ENCODE measurements at places on chromosomes 7 and 10.

DNA sequence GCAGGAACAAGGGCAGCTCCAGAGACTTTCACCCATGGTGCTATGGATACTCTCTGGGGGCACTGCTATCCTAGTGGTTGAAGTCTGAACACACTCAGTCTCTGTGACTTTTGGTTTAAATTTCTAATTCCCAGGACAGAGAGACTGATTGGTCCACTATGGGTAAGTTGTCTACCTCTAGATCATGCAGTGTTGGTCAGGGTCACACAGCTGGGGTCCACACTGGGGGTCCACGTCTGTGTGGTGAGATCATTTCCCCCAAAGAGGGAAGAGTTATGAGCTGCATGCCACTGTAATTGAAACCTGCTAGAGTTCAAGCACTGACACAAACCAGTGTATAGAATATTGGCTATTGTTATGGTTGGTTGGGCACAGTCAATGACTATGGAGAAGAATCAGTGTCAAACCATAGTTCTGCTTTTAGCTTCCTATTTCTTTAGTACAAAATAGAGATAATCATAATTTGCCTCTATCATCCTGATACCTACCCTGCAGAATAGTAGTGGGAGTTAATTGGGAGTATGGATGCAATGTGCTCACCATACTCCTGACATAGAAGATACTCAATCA lies 101.6 kb downstream of the PRTFDC1 start:
- DNase-seq, result no peak

DNA sequence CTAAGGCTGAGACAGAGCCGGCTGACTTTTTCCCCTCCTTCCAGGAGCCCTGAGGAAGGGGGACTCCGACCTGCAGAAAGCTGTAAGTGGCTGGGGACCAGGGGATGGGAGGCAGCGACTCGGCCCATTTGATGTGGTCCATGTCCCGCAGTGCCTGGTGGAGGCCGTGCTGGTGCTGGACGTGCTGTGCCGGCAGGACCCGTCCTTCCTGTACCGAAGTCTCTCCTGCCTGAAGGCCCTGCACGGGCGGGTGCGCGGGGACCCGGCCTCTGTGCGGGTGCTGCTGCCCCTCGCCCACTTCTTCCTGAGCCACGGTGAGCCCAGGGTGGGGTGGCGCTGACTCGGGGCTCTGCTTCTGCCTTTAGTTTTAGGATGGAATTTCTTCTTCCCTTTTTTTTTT lies 9.9 kb downstream of the AP5Z1 start:
- no peak for DNase-seq

DNA sequence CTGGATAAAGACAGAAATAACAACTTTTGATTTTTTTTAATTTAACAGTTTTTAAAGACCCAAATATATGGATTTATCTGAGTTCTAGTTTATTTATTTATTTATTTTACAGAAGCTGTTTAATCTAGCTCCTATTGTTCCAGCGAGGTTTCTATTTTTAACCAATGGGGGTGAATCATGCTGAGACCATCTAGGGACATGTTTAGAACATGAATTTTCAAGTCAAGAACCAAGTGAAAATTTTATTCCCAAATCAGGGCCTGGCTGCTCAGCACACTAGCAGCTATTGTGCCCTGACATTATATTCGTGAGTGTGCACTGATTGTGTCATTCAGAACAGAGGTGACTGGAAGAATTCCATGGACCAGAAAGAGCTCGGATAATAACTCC lies 24.6 kb upstream of the MPP7 start:
- no peak for DNase-seq

DNA sequence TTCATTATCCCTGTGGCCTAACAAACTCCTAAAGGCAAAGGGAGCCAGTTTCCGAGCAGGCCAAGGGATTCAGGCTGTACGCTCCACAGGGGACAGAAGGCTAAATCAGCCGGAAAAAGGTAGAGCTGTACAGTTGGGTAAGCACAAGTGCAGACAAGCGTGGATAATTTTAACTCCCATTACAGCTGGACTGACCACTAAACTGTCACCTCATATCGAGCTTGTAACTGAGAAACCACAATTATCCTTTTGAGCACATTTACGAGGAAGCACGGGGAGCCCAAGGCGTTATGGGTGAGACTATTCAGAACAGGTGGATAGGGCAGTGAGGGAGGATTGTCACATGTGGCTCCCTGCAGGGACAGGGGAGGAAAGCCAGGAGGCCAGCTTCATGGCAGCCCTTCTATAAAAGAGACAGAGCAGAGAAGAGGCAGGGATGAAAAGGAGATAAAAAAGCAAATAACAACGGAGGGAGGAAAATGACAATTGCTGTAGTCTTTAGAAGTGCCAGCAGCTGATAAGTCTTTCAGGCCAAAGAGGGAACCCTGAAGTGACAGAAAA lies 288.0 kb downstream of the FGFR2 start:
- no peak for DNase-seq

GRCh38 chr10:126006906-126007305 lies 110.5 kb downstream of the FANK1 start:
- DNase-seq, result no peak

DNA sequence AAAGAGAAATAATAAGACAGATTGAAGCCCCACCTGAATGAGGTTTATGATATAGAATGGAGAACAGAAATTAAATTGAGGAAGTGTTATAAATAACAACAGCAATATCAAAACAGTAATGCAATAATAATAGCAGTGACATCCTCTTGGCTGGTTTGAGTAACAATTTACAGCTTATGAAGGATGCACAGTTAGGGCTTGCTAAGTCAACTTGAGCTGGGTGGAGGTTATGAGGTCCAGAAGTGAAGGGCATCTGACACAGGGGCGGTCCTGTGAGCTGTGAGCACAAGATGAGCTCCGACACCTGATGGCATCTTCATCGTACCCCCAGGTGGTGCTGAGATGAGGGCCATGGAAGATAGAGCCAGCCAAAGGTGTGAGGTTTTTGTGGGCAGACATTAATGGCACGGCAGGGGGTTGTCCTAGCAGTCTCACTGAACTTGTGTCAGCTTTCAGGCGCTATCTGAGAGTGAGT lies 30.5 kb downstream of the ARHGAP22 start:
- no peak for DNase-seq

DNA sequence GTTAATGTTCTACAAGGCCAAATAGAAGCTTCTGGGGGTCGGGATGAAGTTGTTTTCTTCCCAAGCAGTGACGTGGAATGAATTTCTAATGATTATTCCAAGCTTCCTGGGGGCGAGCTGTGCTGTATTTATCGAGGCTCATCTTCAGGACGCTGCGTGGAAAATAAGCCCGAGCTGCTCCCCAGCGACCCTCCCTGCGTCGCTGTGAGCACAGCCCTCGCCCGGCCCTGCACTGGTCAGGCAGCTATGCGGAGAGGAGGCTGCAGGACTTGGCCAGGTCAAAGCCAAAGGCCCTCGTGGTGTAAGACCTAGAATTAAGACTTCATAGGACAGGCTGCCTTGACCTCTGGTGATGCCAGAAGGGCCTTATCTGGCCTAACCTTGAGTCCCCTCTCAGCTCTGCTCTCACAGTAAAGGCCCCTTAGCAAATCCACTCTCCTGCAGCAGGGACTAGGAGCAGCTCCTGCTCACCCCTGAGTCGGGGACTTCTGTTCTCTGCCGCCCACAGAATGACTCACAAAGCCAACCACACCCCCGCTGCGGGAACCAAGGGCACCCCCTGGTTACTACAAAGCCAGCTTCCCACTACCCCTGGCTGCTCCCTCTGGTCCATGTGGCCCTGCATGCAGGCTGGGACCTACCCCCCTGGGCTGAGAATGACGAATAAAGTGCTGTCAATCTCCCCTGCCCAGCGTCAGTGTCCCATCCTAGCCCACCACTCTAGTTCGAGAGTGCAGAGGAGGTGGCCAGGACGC lies 501.6 kb downstream of the TCERG1L start:
- DNase-seq, result no peak

GRCh38 chr7:102913826-102914225 lies 1.0 kb downstream of the LRRC17 start:
- no peak for DNase-seq
